ENCODE measurements at places on chromosomes 6 and 20.

DNA sequence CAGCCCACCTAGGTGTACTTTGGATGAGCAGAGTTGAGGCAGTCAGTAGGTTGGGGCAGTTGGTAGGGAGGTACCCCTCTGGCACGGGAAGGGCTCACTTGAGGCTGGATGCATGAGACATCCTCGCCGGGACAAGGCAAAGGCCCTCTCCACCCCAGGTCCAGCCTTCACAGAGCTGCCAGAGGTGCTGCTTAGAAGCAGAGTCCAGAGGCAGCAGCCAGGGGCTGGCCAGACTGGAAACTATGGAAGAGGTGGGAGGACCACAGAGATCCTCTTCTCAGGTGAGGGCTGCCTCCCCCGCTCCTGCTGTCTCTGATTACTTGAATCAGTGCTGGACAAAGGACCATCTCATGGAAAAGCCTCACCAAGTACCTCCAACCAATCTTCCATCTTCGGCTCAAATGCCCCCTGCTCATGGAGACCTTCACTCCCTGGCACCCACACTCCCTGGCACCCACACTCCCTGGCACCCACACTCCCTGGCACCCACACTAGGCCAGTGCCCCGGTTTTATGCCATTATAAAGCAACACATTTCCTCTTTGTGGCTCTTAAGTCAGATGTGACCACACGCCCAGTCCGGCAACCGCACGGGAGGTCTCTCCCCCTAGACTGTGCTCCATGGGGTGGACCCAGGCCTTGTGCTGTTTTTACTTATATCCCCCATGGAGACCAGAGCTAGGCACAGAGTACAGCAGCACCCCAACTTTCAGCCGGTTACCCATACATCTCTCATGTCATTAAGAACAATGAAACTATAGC, 100.1 kb downstream of the YTHDF1 start:
- H3K4me3 ChIP-seq, result no peak overlapping the region
- peaks cover 80% of the 10 kb centered on the region for H3K27me3 ChIP-seq
- DNase-seq, result no peak
- H3K36me3 ChIP-seq, result no peaks in the 10 kb centered on the region
- no peaks in the 10 kb centered on the region for H3K4me1 ChIP-seq
- H3K27ac ChIP-seq, result no peak overlapping the region

GRCh38 chr20:6566821-6567220, 200.7 kb upstream of the BMP2 start:
- no peaks in the 10 kb centered on the region for H3K36me3 ChIP-seq
- DNase-seq, result no peak
- H3K27ac ChIP-seq, result no peak overlapping the region
- no peak overlapping the region for H3K4me3 ChIP-seq

DNA sequence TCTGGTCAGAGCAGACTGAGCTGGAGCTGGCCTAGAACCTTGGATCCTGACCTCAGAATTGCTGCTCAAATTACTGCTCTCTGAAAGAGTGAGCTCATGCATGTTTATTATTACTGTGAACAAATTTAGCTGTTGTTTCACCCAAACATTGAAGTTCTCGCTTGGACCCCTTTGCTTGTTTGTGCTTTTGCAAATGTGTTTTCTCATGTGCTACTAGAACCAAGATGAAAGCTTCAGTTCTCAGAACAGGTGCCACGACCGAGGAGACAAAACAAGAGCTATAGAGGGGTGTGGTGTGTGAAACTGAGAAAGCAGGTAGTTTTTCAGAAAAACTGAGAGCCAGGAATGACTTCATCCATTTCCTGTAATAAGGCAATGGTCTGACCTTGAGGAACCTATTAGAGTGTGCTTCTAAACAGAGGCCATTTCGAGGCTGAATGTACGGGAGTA, 50.0 kb upstream of the ESR1 start:
- H3K4me1 ChIP-seq, result no peaks in the 10 kb centered on the region
- H3K27ac ChIP-seq, result no peak overlapping the region
- H3K4me3 ChIP-seq, result no peak overlapping the region
- H3K27me3 ChIP-seq, result peaks cover 10% of the 10 kb centered on the region
- DNase-seq, result no peak
- no peaks in the 10 kb centered on the region for H3K36me3 ChIP-seq

DNA sequence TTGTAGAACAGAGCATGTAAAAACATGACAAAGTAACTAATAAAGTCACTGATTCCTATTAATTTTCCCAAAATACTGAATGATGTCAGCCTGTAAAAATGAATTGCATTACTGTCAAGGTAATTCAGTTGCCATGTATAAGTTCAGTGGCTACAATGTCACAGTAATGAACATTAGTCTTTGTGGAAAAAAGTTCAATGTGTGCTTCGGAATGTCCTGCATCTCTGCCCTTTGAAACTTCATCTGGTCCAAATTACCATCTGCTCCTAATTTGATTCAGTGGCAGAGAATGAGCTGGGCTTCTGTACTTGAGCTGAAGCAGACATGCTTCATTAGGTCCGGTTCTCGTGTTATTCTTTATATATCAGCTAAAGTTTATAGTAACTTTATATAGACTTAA, 567.4 kb downstream of the COL12A1 start:
- H3K27ac ChIP-seq, result no peak overlapping the region
- H3K36me3 ChIP-seq, result no peaks in the 10 kb centered on the region
- H3K4me1 ChIP-seq, result no peaks in the 10 kb centered on the region
- DNase-seq, result no peak

GRCh38 chr6:81748994-81749393, 3.5 kb downstream of the TENT5A start:
- H3K36me3 ChIP-seq, result no peaks in the 10 kb centered on the region
- no peak overlapping the region for H3K4me3 ChIP-seq
- H3K27ac ChIP-seq, result no peak overlapping the region
- H3K4me1 ChIP-seq, result peaks cover 6% of the 10 kb centered on the region
- H3K27me3 ChIP-seq, result peaks cover 48% of the 10 kb centered on the region
- no peak for DNase-seq

- H3K4me1 ChIP-seq, result peaks cover 14% of the 10 kb centered on the region
- H3K27ac ChIP-seq, result no peak overlapping the region
- H3K4me3 ChIP-seq, result no peak overlapping the region
- peaks cover 2% of the 10 kb centered on the region for H3K27me3 ChIP-seq
- H3K36me3 ChIP-seq, result no peaks in the 10 kb centered on the region
- DNase-seq, result no peak
Observed at GRCh38 chr6:151761851-151762250, 45.6 kb upstream of the ESR1 start.

- DNase-seq, result no peak
- H3K36me3 ChIP-seq, result peaks cover 89% of the 10 kb centered on the region
- no peak overlapping the region for H3K4me3 ChIP-seq
- H3K4me1 ChIP-seq, result peaks cover 23% of the 10 kb centered on the region
- peaks cover 6% of the 10 kb centered on the region for H3K27me3 ChIP-seq
Observed at GRCh38 chr20:41453010-41453950, 86.7 kb upstream of the EMILIN3 start.

DNA sequence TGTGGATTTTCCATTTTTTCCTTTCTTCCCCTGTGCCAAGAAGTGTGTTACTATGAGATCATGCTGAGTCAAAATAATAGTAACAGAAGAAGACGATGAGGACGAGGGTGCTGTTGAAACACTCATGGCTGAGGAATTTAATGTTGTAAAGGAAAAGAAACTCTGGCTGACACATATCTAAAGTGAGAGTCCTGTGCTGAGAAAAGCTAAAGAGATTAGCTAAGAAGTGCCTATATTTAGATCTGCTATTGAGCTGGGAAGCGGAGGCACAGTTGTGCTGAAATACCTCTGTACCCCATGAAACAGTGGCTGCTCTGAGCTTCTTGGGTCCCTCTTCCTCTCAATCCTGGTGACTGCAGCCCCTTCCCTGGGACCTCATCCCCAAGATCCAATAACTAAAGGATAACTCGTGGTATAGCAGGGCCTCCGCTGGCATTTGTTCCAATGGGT, 1.1 kb upstream of the SYTL3 start:
- no peak overlapping the region for H3K4me3 ChIP-seq
- H3K4me1 ChIP-seq, result peaks cover 22% of the 10 kb centered on the region
- DNase-seq, result no peak
- no peak overlapping the region for H3K27ac ChIP-seq

All from nephron progenitor cell (in vitro differentiated cells).